ENCODE measurements at places on chromosomes 1 and 21. TPM values are rescaled to one million over a fixed set of nuclear protein-coding genes. Genes with fewer than 3 reads are reported as not detected.

Gene TNFRSF4
- total RNA-seq, result 2.8 TPM

Gene PTPN14
- total RNA-seq, result 36.9 TPM

Gene GBP4
- total RNA-seq, result 9.5 TPM

Gene BTBD8
- total RNA-seq, result 3.5 TPM

Gene SPATA45
- total RNA-seq, result not detected

Gene PTGER3
- total RNA-seq, result 15.6 TPM

- DNase-seq, result no peak
Observed at GRCh38 chr1:167165948-167166689, 54.6 kb upstream of the POU2F1 start.

DNA sequence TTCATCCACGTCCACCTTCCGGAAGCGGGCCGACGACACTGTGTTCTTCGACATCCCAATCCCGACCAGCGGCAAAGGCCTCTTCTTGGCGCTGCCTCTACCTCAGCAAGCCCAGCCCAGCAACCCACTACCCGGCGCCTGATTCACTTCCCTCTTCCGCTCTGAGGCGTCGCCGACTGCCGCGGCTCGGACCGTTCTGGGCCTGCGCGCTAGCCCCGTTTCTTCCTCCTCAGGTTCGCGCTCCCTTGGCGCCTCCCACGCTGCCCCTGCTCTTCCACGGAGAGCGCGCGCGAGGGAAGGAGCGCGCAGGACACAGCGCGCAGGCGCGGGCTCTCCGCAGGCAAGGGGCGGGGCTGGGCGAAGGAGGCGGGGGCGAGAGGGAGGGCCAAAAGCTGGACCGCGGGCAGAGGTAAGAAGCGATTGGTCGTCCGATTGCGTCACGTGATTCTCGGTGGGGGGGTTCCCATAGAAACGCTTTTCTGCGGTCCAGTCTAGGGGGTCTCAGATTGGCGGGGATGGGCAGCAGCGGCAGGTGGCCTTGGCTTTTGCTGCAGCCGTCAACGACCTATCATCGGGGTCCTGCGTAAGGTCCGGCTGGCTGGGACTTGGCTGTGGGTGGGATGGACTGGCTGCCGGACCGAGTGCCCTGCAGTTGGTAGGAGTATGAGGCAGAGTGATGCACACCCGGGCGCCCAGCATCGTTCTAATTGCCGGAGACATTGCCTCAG is at the start of gene ARPC5:
Gene ARPC5, minus strand, starts transcription at position 178 of the 728 bp plus-strand sequence. Its CDS starts 124 bp downstream, at position 54.
- peak; percentile 99 for DNase-seq

DNA sequence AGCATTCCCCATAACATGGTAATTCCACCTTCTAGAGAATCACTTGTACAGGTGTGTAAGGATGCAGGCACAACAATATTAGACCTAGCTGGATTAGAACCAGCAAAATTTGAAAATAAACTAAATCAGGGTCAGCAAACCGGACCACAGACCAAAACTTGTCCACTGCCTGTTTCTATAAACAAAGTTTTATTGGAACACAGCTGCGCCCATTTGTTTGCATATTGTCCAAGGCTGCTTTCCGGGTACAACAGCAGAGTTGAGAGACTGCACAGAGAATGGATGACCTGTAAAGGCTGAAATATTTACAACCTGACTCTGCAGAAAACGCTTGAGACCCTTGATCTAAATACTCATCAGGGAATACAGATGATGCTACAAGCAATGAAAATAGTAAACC is 73.6 kb upstream of the SLC45A1 start:
- DNase-seq, result no peak

DNA sequence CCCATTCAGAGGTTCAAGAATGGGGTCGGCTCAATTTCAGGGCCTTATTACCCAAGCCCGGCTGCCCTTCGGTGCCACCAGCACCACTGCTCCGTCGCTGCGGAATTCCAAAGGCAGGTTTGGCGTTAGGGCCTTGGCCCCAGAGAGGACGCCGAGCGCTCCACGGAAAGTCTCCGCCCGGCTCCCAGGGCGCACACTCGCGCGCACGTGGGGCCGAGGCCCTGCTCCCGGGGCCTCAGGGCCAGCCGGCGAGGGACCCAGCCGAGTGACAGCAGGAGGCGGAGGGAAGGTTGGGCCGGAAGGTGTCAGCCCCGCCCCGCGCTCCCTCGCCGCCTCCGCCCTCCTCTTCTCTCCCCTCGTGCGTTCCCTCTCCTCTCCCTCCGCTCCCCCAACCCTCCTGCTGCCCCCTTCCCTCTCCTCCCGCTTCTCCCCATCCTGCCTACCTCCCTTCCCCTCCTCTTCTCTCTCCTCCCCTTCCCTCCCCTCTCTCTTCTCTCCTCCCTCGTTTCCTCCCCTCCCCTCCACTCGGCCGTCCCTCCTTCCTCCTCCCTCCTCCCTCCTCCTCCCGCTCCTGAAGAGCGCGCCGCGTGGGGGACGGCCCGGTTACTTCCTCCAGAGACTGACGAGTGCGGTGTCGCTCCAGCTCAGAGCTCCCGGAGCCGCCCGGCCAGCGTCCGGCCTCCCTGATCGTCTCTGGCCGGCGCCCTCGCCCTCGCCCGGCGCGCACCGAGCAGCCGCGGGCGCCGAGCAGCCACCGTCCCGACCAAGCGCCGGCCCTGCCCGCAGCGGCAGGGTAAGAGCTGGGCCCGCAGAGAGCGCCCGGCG is at the start of gene ETS2:
Gene ETS2, plus strand, starts transcription at position 602 of the 825 bp plus-strand sequence. CDS start 4,106 bp downstream, outside the sequence.
- peak; percentile 97 for DNase-seq

DNA sequence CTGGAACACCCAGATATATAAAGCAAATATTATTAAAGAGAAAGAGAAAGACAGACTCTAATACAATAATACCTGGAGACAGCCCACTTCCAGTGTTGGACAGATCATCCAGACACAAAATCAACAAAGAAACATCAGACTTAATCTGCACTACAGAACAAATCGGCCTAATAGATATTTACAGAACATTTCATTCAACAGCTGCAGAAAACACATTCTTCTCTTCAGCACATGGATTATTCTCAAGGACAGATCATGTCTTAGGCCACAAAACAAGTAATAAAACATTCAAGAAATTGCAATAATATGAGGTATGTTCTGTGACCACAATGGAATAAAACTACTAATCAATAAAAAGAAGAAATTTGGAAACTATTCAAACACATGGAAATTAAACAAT is 398.3 kb upstream of the DUSP10 start:
- no peak for DNase-seq

GRCh38 chr1:43372172-43372571 is 4.4 kb upstream of the ELOVL1 start:
- DNase-seq, result no peak

DNA sequence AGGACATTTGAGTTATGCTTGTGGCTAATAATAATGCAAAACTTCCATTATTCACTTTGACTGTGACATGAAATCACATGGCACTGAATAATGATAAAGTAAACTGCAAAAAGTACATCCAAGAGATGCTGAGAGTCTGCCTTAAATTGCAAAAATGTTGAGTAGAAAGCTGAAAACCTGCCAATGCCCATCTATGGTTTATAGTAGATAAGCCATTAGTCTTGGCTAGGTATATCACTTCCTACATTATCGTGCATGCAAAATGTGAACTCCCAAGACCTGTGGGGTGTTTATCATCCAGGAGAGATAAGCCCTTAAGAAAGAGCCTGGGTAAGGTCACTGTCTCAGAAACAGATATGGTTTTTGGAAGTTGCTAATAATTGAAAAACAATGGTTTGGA is 208.7 kb upstream of the DPYD start:
- DNase-seq, result no peak

- DNase-seq, result no peak
Observed at GRCh38 chr1:214247501-214248041, 33.4 kb upstream of the SMYD2 start.

DNA sequence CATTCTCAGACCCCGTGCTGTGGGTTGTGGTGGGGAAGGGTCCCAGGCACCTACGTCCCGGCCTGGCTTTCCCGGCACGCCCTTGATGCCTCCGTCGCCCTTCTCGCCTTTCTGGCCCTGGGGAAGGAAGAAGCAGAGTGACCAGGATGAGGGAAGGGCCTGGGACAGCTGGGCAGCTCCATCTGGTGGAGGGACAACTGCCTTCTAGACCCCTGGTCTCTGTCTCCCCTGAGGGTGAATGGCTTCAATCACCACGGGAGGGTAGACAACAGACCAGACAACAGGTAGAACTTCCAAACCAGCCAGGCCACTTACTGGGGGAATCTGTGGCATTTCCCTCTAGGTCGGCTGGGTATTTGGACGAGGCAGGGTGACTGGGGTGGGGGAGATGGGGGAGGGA is 11.9 kb downstream of the COL16A1 start:
- no peak for DNase-seq

DNA sequence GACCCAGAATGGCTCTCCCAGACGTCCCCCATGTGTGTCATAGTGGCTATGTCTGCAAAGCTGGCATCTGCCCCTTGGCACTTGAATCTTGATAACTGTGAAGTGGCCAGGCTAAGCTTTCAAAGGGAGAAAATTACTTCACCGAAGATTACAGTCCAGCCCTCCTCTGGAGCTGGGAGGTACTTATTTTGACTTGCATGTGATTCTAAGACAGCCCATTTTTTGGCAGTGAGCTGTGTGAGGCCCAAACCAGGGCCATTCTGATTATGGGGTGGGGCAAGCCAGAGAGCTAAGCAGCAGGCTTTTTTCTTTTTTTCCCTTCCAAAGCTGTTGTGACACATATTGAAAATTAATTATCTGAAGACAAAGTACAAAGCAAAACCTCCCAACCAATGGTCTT is 42.1 kb upstream of the C8B start:
- no peak for DNase-seq
